ENCODE measurements at places on chromosomes 7 and 10.

GRCh38 chr10:3936422-3937040 lies 151.5 kb upstream of the KLF6 start:
- no peak for DNase-seq

DNA sequence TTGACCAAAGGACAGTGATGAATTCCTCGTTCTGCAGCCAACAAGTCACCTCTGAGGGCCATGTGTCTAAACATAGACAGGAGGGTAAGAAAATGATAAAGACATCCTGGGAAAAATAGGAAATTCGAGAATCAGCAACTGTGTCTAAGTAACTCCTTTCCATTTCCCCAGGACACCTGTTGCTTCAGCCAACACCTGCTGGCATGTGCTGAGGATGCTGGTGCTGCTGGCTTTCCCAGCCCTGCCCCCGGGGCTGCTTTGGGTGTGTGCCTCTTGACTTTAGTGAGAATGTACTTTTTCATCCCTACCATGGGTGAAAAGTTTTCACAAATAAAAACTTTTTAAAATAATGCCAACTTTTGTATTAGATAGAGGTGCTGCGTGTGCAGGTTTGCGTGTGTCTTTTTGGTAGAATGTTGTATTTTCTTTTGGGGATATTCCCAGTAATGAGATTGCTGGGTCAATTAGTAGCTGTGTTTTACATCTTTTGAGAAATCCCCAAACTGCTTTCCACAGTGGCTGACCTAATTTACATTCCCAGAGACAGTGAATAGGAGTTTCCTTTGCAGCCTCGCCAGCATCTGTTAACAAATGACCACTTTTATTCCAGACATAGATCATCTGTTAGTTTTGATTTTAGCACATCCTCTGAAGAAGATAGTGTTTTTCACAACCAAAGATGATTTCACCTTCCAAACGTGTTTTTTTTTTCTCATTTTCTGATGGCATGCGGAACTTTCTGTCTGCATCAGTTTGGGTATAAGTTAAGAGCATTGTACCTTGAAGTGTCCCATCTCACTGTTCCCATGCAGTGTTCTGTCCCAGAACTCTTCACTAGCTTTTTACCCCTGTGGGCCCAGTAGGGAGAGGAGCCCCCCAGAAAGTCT lies 104.2 kb upstream of the ACBD5 start:
- DNase-seq = no peak

- no peak for DNase-seq
These were observed 691.3 kb downstream of the SORCS1 start for GRCh38 chr10:106473129-106473685.

GRCh38 chr10:20256969-20257368 lies 440.7 kb downstream of the PLXDC2 start:
- DNase-seq = no peak

GRCh38 chr10:110527731-110528171 lies 30.0 kb downstream of the DUSP5 start:
- DNase-seq = no peak
